Choroid plexus epithelial cell (primary cell): ENCODE measurements at places on chromosomes 3 and 15.

DNA sequence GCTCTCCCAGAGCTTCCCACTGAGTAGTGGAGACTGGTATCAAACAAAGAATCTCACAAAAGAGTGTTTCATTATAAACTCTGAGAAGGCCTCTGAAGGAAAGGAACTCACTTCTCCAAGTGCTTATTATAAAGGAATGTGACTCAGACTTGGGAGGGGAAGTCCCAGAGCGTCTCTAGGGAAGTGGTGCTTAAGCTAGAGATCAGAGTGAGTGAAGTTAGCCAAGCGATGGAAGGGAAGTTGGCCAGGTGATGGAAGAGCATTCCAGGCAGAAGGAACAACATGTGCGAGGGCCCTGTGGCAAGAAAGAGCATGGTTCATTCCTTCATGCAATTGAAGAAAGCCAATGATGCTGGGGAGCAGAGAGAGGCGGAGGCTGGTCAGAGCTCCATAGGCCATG lies 2.3 kb downstream of the XYLB start:
- peak; percentile 60 for DNase-seq

DNA sequence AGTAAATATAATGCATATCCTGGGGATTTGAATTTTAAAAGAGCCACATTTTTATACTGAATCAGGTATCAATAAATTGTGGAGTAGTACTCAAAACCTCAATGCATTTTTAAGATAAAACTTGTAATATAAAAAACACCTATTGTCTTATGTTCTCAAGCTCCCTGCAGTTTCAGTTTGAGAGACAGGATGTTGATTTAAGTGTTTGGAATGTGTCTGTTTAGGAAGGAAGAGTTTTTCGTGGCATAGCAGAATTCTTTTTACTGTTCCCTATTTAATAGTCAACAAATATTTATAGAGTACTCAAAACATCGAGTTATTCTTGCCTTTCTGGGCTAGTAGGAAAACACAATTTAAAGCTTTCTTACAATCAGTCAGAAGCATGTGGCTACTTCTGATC lies 146.1 kb upstream of the BCHE start:
- peak; percentile 40 for DNase-seq

DNA sequence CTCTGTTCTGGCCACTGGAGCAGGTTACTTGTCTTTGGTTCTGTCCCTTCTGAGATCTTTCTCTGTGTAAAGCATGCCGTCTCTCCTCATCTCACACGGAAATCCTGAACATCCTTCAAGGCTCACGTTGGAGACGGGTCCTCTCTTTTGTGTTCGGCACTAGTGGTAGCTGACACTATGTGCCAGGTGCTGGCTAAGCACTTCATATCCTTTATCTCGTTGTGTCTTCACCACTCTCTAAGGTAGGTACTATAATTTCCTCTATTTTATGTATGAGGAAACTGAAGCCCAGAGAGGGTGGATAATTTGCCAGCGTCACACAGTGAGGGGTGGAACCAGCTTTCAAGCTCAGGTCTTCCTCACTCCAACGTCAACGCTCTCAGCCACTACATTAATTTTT lies 1.2 kb downstream of the IFT122 start:
- DNase-seq, result peak; percentile 13

GRCh38 chr3:60990442-60990730 lies 260.9 kb downstream of the FHIT start:
- no peak for DNase-seq

DNA sequence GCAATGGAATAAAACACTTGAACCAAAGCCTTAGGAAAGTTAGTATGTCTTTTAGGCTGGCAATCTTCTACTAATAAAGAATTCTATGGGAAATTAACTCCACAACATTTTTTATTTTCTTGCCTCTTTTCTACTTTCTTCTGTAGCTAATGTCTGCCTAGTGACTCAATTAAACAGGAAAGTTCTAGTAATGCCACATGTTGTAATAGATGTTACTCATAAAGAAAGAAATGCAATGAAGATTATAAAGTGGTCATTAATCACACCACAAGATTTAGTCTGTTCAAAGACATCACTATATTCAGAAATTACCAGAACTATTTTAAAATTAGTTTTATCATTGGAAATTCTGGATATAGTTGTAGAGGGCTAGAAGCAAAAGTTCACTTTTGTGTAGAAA lies 329.7 kb downstream of the SI start:
- DNase-seq, result no peak

- peak; percentile 44 for DNase-seq
These were observed 2.4 kb downstream of the HTD2 start for GRCh38 chr3:58308728-58309127.

DNA sequence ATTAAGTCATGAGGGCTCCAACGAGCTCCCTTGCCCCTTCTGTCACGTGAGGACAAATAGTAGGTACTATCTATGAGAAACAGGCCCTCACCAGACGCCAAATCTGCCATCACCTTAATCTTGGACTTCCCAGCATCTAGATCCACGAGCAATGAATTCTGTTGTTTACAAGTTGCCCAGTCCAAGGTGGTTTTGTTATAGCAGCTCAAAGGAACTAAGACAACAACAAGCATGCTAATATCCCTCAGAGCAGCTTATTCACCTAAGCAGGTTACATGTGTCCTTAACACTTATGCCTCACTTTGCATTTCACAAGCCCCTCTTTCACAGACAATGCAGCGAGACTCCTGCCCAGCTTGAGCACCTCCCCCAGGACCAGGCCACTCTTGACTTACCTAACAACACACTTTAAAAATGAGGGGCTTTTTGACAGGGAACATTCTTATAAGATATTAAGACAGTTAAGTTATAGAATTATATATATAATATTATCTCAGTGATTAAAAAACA lies 219.5 kb downstream of the PLCH1 start:
- DNase-seq, result no peak

- DNase-seq, result peak; percentile 23
These were observed 928.9 kb upstream of the NR2F2 start for GRCh38 chr15:95401587-95401986.

- peak; percentile 64 for DNase-seq
These were observed 27.1 kb upstream of the TPRG1 start for GRCh38 chr3:189144645-189145044.

GRCh38 chr3:193944518-193944884 lies 191.4 kb upstream of the HES1 start:
- no peak for DNase-seq

- DNase-seq, result peak; percentile 13
These were observed 58.8 kb downstream of the TUBGCP4 start for GRCh38 chr15:43429687-43430086.

- DNase-seq, result no peak
These were observed 19.1 kb downstream of the ARMC8 start for GRCh38 chr3:138206196-138206595.

DNA sequence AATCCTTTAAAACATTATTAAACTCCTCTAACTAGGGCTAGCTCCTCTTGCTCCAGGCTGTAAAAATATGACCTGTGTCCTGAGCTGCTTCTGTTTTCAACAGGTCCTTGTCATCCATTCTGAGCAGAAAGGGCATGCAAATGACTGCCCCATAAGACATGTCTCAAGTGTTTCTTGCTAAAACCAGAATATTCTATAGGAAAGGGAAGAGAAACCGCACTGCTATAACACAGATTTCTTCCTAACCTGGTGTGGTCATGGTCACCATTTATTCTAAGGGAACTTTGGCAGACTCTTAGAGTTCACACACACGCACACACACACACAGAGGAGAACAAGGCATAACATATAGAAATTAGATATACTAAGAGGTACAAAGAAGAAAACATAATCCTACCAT lies 34.2 kb upstream of the B3GNT5 start:
- no peak for DNase-seq

DNA sequence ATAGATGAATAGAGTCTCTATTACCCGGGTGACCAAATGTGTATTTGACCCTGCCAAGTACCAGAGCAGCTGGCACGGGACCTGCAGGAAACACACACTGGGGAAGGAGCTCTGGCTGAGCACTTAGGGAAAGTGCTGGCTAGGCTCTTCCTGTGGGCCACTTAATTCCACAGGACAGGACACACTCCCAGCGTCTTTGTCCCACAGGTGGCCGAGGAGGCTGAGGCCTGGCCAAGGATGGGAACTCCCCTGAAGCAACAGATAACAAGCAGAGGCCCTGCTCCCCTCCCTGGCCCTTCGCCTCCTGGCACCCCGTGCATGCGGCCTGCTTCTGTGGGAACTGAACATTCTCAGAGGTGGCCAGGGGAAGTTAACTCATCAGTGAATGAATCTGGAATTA lies 180.8 kb downstream of the ATP10A start:
- no peak for DNase-seq

DNA sequence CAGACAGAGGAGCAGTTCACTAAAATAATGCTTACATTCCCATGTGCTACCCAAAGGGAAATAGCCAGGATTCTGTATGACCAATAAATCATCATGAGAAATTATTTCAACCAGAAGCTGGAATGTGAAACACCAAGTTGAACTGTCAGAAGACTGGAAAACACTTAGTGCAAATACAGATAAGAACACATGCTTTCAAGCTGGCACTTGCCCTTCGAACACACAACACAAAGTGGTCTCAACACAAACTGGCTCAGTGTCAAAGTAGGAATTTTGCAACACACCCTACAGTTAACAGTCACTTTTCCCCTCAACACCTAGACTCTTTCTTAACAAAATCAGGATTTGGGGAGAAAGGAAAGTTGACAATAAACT lies 1.3 kb downstream of the FSD2 start:
- no peak for DNase-seq

DNA sequence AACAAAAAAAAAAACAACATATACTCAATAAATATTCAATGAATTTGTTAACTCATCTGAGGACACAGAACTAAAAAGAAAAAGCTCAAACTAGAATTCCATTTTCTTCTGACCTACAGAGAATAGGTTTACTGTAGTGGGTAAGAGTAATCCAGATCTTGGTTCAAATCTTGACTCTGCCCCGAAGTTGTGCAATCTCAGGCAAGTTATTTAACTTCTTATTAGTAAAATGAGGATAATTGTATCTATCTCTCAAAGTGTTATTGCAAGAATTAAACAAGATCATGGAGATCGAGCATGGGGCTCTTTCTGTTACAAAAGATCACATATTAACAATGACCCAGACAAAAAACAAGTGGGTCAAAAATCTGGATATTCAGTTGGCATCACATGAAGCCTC lies 41.1 kb upstream of the OXTR start:
- DNase-seq, result no peak

DNA sequence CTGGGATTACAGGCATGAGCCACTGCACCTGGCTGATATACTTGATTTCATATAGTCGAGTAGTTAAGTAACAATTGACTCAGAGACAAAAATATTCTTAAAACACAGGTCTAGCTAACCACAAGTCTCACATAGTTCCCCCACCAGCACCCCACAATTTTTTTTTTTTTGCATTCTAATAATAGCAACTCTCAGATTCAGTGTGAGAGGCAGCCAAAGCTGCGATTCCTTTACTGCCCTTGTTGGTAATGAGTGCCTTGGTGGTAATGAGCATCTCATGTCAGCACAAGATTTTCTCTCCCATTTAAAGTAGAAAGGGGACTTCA lies 72.5 kb downstream of the WWTR1 start:
- peak; percentile 46 for DNase-seq

- no peak for DNase-seq
These were observed 47.9 kb downstream of the KLF13 start for GRCh38 chr15:31374489-31374888.

DNA sequence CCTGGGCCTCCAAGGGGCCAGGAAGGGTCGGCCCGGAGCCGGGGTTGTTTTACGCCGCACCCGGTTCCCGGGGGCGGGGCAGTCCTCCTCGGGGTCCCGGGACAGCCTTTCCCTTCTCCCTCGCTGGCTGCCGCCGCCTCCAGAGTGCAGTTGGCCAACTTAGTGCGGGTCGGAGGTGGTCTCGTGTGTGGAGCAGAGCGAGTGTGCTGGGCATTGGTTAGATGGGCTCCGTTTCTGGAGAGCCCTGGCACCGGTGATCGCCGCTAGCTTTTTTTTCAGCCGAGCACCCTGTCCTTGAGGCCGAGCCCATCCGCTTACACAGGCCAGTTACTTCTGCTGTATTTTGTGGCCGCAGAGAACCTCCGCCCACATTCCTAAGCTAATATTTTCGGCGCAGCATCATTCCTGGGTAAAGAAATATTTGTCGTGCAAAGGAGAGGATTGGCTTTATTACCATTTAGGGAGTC lies 585 bp downstream of the KIF23 start:
- peak; percentile 95 for DNase-seq

GRCh38 chr3:30112902-30113484 lies 493.4 kb upstream of the TGFBR2 start:
- peak; percentile 76 for DNase-seq

DNA sequence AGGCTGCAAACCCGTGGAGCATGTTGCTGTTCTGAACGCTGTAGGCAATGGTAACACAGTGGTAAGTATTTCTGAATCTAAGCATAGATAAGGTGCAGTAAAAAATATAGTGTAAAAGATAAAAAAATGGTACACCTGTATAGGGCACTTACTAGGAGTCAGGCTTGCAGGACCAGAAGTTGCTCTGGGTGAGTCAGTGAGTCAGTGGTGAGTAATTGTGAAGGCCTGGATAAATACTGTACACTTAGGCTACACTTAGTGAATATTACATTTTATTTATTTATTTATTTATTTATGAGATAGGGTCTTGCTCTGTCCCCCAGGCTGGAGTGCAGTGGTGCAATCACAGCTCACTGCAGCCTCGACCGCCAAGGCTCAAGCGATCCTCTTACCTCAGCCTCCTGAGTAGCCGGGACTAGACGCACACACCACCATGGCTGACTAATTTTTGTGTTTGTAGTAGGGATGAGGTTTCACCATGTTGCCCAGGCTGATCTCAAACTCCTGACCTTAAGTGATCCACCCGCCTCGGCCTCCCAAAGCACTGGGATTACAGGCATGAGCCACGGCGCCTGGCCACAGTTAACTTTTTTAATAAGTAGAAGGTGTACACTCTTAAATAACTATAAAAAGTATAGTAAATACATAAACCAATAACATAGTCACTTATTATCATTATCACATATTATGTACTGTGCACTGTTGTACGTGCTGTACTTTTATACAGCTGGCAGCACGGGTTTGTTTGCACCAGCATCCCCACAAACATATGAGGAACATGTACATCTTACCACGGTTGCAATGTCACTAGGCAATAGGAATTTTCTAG lies 155.1 kb downstream of the IGF1R start:
- DNase-seq, result peak; percentile 47

GRCh38 chr3:49867400-49867799 lies 2.3 kb downstream of the CAMKV start:
- no peak for DNase-seq
